ENCODE measurements at places on chromosomes 7 and 10.

- DNase-seq: no peak
Measured at GRCh38 chr7:18509481-18509880, 13.9 kb downstream of the HDAC9 start.

DNA sequence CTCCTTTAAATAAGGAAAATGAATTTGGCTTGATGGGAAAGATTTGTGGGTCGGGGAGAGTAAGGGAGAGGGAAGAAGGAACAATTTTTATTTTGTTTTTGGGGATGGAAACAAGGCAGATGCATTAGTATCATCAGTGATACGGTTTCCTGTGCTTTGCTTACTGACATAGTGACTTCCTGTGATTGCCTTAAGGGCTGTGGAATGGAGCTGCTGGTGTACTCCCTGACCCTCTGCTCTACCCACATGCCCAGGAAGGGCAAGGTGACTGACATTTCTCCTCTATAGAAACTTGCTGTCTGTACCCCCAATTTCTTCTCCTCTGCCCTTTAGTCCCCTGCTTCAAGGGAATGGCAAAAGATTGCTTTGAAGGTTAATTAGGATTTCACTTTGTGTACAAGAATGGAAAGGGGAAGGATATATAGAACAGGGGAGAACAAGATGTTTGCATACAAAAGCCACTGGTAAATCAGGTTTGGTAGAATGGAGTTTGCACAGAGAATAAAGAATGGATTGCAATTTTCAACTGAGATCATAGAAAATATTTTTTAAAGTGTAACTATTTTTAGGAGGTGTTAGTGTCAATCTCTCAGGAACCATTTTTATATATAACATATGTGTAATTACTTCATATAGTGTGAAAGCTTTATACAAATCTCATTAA lies 129.0 kb upstream of the AGR3 start:
- DNase-seq: no peak

DNA sequence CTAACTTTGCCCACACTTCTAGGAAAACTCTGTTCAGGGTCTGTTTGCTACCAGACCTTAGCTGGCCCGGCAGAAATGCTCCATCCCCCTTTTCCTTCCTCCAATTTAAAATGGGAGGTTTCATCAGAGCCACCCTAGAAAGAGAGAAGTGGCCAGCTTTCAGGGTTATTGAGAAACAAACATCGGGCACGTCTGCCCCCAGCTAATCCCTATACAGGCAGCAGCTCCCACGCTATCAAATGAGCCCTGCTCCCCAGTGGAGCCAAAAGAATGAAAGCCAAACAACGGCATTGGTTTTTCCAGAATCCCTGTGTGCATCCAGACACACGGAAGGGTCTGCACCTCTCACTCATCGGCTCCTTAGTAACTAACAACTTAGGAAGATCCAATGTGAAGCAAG lies 132.5 kb downstream of the GRID1 start:
- DNase-seq: no peak

- no peak for DNase-seq
Measured at GRCh38 chr10:128007056-128007455, 100.2 kb downstream of the PTPRE start.

GRCh38 chr7:24828891-24829661 lies 71.8 kb upstream of the GSDME start:
- DNase-seq: no peak

GRCh38 chr7:150962553-150963399 lies 15.3 kb downstream of the KCNH2 start:
- peak; percentile 91 for DNase-seq

DNA sequence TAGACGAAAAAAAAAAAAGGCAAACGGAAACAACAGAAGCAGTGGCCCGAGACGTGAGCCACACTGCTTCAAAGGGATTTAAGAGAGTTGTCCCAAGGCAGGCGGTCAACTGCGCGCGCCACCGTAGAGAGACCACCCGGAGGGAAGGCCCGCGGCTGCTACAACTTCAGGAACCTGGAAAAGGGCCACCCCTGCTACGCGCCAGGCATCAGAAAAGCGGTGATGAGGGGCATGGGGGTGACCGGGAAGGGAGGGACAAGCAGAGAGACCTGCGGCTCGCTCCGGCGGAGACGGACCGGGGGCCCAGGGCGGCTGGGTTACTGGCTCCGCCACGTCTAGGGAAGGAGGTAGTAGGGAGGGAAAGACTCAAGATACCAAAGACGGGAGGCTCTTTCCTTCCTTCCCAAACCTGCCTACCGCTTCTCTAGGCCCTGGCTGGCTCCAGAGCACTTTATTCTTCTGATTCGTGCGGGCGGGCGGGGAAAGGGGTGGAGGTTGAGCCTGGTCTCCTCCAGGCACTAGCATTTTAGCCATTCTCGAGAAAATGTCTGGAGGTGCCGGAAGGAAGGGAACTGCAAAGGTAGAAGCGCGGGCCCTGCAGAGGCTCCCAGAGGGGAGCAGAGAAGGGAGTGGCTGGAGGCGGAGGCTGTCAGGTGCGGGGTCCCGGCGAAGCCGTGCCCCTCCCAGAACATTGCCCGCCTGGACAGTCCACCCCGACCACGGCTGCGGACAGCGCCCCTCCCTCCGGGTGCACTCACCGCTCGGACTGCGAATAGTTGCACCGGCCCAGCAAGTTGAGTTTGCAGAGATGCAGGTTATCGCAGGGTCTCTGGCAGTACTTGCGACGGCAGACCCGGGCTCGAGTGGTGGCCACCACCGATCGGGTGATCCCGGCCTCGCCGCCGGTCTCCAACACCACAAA lies 993 bp downstream of the ZC3HAV1 start:
- DNase-seq: peak; percentile 43

GRCh38 chr10:11899067-11899876 lies 76.1 kb downstream of the PROSER2 start:
- no peak for DNase-seq

DNA sequence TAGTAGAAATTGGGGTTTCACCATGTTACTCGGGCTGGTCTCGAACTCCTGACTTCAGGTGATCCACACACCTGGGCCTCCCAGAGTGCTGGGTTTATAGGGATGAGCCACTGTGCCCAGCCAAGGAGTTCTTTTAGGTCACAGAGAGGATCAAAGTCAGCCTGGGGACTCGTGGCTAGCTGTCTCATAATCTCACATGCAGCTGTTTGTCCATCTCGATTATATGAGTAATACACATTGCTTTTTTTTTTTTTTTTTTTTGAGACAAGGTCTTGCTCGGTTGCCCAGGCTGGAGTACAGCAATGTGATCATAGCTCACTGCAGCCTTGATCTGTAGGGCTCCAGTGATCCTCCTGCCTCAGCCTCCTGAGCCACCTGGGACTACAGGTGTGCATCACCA lies 2.2 kb downstream of the IFT22 start:
- DNase-seq: no peak

- no peak for DNase-seq
Measured at GRCh38 chr10:33055625-33056024, 97.6 kb upstream of the ITGB1 start.

DNA sequence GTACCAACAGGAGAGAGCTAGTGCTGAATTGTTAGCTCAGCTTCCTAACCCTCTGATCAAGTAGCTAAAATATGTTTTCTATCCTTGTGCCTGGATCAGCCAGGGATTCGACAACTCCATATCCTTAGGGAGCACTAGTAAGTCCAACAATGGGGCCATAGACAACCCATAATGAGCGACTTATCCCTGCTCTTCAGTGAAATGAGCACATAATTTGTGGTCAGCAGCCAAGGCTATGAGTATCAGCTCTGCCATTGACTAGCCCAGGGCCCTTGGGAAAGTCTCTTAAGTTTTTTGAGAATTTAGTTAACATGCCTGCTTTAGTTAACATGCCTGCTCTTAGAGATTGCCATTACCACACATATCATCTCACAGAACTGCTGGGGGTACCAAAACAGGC lies 39.3 kb downstream of the COL1A2 start:
- DNase-seq: peak; percentile 50

GRCh38 chr7:159154243-159154642 lies 9.6 kb upstream of the VIPR2 start:
- DNase-seq: no peak

DNA sequence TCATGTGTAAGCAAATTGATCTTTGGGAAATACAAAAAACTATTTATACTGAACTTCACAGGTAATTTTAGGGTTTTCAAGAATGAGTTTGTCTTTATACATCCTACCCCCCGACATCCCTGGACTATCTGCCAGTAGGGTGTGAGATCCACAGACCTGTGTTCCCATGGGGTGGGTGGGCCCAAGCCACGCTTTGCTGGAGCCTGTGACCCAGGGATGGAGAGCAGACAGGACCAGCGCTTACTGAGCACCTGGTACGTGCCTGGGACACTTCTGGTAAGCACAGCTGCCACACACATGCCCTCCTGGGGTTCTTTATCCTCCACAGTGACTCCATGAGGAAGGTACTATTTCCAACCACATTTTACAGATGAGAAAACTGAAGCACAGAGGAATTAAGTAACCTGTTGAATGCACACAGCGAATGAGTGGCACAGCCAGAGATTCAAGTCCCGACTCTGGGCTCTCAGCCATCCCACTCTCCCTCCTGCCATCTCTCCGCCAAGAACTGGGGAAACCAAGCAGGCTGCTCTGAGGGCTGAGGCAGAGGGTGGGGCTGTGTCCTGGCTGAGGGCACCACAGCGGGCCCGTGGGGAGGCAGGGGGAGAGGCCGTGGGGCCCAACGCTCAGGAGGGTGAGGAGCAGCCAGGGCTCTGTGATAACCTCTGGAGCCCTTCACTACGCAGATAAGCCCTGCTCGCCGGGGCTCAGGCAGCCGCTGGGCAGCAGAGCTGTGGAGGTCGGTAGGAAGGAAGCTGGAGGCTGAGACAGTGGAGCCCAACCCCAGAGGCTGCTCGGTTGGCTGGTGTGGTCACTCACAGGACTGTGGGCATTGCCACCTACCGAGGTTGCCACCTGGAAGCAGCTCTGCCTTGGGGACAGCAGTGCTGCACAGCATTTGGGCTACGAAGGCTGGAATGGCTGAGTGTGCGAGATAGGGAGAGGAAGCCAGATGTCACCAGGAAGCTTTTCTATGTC lies 124.2 kb downstream of the ARHGAP22 start:
- DNase-seq: no peak

DNA sequence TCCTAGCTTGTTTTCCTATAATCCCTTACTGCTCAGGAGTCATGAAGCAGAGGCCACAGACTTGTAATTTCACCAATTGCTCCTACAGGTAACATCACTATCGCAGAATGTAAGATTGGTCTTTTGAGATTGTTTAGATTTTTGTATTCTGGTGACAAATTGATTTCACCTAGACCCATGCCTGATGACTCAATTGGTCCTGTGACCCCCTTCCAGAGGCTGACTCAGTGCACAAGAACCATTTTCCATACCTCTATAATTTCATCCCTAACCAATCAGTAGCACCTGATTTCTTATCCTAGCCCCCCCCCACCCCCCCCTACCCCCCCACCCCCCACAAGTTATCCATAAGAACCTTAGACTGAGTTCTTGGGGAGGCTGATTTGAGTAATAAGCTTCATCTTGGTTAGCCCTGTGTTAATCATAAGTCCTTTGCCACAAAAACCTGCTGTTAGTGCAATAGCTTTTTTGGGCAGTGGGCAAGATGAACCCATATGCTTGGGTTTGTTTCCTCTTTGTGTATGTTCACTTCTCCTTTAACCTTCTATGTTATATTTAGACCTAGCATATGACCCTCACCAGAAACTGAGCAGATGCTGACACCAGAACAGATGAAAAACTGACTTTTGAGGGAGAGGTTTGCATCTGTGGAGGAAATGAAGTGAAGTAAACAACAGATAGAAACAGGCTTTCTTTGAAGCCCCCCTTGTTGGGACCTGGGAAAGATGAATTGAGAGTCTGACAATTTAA lies 187.1 kb downstream of the KIF20B start:
- DNase-seq: no peak

- DNase-seq: no peak
Measured at GRCh38 chr7:26512737-26513136, 221.1 kb downstream of the SNX10 start.

DNA sequence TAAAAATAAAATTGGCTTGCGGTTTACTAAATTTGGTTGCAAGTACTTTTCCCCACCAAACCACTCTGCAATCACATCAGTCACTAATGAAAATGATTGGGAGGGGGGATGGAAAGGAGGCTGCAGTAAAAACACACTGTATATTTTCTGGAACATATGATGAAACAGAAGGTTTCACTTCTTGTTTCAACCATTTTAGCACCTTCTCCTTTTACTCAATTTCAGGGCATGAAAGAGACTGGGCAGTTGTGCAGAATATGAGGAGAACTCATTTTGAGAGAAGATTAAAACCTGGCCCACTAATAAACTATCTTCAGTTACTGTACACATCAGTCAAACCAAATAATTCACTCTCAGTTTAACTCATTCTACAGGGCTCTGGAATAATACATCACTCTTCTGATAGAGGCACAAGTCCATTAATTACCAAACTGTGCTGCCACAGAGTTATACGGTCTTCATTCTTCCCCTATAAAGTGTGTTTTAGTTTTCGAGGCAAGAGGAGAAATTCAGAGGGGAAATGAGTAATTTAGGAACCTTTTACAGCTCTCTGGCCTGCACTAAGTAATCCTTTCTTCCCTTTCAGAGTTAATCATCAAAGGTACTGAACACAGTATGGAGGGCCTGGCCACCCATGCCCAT lies 25.5 kb downstream of the JAZF1 start:
- DNase-seq: no peak

GRCh38 chr10:7168414-7168813 lies 242.4 kb downstream of the SFMBT2 start:
- DNase-seq: no peak

DNA sequence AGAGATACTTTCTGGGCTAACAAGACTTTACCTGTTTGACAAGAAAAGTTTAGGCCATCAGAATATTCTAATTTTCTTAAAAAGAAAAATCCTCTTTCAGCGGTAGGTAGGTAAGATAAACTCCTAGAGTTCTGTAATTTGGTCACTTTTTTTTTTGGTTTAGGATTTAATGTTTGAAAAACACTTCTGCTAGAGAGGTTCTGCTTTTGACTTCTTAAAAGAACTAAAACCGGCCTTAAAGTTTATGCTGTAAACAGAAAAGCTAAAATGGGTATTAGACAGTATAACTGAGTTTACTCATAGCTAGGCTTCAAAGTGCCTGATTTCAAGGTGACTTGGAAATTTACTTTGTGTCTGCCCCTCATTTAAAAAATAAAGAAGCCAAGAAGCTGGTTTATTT lies 21.7 kb upstream of the KMT2E start:
- no peak for DNase-seq
